Stimulated activated CD8-positive, alpha-beta memory T cell treated with anti-CD3 and anti-CD28 coated beads, Interleukin-2, amount 100 ng/mL, for 1 hour (primary cell): ENCODE measurements at places on chromosomes 12 and 14.

DNA sequence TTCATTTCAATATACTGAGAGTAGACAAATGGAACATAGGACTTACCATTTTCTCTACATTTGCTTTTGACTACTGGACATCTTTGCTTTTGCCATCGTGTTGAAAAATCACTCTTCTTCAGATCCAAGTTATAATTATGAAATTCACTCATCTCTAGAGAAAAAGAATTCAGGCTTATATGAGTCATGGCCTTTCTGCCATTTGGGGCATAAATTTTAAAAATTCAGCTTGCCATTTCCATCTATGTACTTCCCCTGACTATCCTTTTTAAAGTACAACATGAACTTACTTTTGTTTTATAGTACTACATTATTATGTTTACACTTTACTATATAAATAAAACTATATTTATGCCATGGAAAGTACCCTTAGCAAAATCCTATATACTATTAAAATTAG lies 3.0 kb downstream of the KLRK1 start:
- no peak for DNase-seq

DNA sequence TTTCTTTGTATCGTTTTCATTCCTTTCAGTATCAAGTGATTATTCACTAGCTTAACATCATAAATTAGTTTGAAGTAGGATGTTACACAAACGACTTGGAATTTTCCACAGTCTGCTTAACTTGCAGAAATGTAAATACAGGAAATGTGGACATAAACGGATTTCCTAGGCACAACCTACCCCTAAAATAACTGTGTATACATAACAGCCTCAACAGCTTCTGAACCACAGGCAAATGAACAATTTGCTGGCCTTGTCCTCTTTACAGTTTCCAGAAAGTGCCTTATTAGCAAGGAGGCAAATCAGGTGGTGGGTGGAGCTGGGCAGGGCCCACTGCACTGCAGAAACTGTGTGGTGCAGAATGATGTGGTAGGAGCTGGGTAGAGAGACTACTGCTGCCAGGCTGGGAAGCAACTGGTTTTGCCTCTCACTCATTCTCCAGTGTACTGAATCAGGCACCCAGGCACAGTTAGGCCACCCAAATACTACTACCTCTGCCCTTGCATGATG lies 14.1 kb downstream of the DRAM1 start:
- no peak for DNase-seq

- no peak for DNase-seq
These were observed 31.5 kb downstream of the SPTB start for GRCh38 chr14:64848239-64848638.

DNA sequence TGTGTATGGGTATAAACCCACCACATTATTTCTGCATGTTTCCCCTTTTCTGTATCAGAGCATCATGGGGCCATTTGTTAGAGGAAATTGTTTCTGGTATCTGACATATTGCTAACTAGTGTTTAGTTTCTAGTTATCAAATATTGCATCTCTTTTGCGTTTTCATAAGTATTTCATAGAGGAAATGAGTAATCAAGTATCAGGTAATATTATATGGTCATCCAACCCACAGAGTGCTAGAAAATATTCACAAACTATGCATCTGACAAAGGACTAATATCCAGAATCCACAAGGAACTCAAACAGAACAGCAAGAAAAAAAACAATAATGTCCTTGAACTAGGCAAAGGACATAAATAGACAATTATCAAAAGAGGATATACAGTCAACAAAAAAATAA lies 258.9 kb upstream of the LRIG3 start:
- no peak for DNase-seq

DNA sequence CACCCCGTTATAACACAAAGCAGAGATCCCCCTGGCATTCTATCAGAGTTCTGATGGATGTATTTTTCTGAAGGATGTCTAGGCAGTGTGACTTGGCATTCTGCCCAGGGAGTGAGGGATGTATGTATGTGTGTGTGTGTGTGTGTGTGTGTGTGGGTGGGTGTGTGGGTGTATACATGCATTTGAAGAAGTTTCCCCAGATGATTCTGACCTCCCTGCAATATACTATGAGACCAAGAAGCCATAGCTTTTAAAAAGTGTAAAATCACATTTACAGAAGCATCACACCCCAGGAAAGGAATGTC lies 59.7 kb upstream of the NAP1L1 start:
- no peak for DNase-seq

- DNase-seq: no peak
These were observed 1996.2 kb upstream of the FLRT2 start for GRCh38 chr14:83533734-83534133.

DNA sequence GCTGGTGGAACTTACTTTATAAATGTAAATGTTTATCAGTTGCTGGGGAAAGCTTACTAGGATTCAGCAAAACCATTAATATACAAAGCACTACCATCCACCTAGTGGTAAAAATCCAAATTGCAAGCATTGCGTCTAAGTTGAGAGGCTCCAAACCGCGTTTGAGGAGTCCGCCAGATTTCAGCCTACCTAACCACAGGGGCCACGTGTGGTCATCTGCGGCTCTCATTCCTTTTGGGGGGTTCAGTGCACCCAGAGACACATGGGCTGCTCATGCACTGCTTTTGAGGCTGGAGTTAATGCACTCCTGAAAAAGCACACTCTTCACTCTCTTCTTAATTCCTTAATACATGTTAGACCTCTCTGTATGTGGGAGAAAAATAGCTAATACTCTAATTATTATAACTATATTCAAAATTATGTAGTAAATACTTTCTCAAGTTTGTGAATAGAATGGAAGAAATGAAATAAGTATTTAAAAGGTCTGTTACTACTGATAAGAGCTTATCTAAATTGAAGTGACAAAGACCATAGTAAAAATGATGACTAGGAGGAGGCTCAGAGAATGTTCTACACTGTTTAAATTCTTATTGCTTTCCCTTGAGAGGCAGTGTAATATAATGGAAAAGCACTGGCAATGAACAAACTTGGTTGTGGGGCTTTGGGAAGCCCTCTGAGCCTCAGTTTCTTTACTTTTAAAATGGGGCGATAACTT lies 41.4 kb upstream of the MANSC4 start:
- no peak for DNase-seq

DNA sequence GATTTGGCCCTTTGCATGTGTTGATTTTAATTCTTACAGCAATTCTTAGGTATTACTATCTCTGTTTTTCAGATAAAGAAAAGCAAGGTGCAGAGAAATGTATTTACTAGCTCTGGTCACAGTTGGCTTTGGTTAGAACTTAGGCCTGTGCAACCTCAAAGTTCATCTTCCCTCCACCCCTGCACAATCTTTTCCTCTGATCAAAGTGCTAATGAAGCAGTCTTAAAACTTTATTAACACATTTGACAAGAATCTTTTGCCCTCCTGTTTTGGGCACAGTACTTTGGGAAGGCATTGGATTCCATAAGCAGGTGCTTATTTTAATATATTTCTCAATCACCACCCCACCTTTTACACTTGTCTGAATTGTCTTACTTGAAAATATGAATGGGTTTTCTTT lies 2.7 kb downstream of the IRAK4 start:
- DNase-seq: no peak

GRCh38 chr12:42255221-42255865 lies 17.3 kb upstream of the YAF2 start:
- DNase-seq: no peak

GRCh38 chr14:105378873-105379685 lies 19.3 kb upstream of the TEX22 start:
- DNase-seq: no peak

GRCh38 chr14:79920180-79920692 lies 291.1 kb downstream of the DIO2 start:
- no peak for DNase-seq

DNA sequence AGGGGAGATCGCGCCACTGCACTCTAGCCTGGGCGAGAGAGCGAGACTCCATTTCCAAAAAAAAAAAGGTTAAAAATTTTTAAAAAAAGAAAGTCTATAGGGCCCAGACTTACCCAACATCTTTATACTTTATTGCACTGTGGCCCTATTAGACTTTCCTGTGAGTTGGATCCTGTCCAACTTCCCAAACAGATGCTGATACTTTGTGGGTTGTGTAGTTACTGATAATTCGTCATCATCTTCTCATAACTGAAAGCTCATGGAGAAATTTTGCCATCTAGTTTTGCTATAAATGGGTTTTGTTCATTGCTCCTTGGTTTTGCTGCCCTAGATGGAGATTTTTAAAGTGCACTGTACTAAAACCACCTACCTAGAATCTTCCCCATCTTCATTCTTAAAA lies 31.1 kb downstream of the APOBEC1 start:
- DNase-seq: no peak

GRCh38 chr12:41521872-41522379 lies 333.8 kb downstream of the PDZRN4 start:
- DNase-seq: no peak

DNA sequence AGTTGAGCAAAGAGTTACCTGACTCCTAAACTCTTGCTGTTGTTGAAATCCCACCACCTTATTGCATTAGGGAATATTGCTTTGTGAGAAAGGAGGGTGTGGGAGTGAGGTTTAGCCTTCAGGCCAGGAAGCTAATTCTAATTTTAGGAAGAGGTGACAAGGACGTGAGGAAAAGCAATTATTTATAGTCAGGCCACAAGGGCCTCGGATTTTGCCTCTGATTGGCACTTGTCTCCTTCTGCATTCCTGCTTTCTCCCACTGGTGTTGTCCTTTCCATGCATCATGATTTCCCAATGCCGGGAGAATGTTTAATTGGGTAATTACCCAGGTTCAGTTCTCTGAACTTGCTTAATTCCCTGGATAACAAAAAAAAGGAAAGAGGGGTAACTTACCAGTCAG lies 37.9 kb upstream of the SLC38A2 start:
- DNase-seq: no peak

GRCh38 chr12:128685903-128686475 lies 137.8 kb downstream of the SLC15A4 start:
- DNase-seq: no peak

GRCh38 chr12:69392179-69392928 lies 32.8 kb downstream of the YEATS4 start:
- DNase-seq: no peak

DNA sequence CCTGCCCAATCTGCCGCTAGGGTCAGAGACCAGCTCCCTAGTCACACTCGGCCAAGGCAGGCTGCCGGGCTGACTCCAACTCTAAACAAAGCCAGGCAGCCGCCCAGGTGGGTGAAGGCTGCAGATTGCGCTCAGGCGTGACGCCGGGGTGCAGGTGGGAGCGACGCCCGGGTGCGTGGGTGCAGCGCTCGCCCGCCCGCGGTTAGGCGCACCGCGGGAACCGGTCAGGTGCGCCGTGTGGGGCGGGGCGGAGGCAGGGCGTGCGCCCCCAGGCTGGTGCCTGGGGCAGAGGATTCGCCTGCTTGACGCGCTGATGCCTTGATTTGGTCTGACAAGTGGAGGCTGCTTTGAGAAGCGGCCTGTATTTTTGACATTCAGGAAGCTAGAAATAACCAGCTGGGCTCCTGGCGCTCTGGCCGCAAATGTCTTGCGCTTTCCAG lies 126.7 kb upstream of the HIF1A start:
- peak; percentile 25 for DNase-seq

DNA sequence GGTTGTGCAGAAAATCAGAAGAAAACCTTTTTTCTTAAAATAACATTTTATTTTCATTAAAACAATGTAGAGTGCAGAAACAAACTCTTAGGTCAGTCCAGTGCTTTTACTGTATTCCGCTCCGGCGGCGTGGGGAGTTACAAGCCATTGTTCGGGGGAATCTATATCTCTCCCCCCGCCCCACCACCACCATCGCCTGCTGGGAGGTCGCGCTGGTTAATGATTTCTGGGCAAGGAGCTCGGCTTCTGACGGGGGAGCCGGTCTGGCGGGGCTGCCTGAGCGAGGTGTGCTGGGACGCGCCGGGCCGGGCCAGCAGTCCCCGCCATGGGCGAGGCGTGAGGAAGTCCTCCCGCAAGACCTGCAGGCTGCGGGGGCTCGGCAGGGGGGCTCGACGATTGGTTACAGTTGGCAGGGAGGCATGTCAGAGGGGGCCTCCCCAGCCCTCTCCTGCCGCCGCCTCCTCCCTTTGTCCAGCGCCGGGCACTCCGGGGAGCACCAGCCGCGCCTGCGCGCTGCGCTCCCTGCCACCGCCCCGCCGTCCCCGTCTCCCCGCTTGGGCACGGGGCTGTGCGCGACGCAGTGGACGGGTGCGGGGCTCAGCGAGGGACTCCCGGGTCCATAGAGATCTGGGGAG lies 1.0 kb upstream of the DUSP6 start:
- no peak for DNase-seq

GRCh38 chr12:5746036-5746908 lies 198.8 kb downstream of the ANO2 start:
- DNase-seq: no peak

GRCh38 chr14:68756734-68757133 lies 36.1 kb downstream of the ZFP36L1 start:
- no peak for DNase-seq

DNA sequence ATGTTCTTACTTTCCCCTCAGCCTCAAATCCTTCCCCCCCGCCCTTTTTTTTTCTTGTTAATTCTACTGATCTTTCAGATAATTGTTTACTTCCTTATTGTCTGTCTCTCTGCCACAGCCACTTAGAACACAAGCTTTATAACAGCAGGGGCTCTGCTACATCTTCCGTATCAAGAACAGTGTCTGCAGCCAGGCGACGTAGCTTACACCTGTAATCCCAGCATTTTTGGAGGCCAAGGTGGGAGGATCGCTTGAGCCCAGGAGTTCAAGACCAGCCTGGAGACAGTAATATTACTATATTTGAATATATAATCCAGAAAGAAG lies 5.4 kb downstream of the SOS2 start:
- DNase-seq: no peak

GRCh38 chr14:67133595-67134441 lies 55.4 kb upstream of the GARIN2 start:
- DNase-seq: no peak

GRCh38 chr14:69612783-69613130 lies 1.4 kb downstream of the SUSD6 start:
- DNase-seq: no peak

DNA sequence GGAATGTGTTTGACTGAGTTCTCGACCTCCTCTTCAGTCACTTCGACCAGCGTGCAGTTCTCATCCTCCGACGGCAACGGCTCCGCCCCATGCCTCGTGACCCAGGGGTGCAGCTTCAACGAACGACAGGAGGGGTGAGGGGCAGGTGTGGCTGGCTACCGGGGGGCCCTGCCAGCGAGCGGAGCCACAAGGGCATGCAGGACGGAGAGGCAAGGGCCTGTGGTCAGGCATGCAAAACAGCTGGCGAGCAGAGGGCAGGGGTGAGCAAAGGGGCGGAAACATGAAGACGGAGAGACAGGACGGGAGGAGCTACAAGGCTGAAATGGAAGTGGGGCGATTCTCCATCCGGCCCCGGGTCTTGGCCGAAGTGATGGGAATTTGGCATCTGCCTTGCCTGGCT lies 38.7 kb downstream of the P2RX4 start:
- DNase-seq: no peak

DNA sequence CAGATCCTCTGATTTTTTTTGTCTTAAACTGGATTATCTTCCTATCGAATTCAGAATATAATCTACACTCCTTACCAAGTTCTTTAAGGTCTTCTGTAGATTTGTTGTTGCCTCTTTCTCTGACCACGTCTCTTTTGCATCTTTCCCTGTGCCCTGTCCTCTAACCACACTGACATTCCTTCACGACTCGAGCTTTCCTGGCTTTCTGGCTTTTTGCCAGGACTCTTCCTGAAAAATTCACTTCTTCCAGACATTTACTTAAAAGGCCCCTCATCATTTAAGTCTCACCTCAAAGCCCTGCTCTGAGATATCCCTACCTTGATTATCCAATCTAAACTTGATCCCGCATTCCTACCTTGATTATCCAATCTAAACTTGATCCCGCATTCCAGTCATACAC lies 422.3 kb upstream of the DCN start:
- no peak for DNase-seq

- DNase-seq: no peak
These were observed 45.5 kb upstream of the OVCH1 start for GRCh38 chr12:29543036-29543435.
